M059J (cell line): ENCODE measurements at places on chromosomes 12 and 14. TPM values are rescaled to one million over a fixed set of nuclear protein-coding genes. Genes with fewer than 3 reads are reported as not detected.

The CTSG gene
- total RNA-seq, result not detected in 2 replicates

GRCh38 chr12:48969833-48970701 is 1.5 kb downstream of the WNT10B start:
- no peak for DNase-seq

DNA sequence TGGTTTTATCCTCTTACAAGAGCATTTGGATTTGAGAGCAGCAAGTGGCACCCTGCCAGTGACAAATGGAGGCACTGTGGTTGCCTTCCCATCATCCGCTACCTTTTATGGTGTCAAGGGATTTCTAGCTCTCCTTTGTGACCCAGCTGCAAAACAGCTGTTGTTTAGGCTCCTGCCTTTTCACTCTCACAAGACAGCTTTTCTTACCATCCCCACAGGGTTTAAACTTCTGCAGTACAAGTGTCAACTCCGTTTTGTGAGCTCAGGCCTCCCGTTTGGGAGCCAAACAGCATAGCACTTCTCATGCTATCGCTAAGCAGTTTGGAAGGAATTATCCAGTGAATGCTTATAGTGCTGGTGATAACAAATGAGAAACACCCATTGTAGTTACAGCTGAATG is 331.4 kb downstream of the TMTC2 start:
- DNase-seq, result no peak

DNA sequence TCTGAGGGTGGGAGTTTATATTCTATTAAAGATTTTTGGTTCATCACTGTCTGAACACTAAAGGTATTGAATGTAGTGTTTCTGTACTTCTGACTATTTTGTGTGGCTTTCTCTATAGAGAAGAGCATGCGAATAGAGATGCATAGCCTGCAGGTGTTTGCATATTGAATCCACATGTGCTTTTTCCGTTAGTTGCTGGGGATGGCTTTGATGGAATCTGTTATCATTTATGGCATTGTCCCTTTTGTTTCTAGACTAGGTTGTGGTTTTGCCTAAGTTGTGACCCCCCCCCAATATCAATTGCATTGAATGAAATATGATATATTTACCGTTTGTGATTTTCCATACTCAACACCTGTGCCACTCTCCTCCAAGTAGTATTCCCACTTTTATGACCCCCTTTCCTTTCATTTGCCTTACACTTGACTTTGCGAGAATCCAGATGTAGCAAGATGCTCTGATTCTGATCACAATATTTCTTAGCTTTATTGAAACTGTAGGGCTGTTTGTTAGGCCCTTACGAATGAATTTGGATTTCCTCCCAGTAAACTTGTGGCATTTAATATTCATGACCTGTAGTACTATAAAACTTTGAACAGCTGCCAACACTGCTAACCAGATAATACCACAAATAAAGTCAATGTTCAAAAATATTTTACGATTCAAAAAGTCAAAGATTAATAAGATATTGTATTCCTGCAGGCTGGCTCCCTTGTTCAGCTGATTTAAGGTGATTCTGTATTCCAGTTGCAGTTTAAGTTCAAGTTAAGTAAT is 176.4 kb downstream of the TMTC2 start:
- no peak for DNase-seq
